ENCODE measurements at places on chromosomes 1 and 21.

DNA sequence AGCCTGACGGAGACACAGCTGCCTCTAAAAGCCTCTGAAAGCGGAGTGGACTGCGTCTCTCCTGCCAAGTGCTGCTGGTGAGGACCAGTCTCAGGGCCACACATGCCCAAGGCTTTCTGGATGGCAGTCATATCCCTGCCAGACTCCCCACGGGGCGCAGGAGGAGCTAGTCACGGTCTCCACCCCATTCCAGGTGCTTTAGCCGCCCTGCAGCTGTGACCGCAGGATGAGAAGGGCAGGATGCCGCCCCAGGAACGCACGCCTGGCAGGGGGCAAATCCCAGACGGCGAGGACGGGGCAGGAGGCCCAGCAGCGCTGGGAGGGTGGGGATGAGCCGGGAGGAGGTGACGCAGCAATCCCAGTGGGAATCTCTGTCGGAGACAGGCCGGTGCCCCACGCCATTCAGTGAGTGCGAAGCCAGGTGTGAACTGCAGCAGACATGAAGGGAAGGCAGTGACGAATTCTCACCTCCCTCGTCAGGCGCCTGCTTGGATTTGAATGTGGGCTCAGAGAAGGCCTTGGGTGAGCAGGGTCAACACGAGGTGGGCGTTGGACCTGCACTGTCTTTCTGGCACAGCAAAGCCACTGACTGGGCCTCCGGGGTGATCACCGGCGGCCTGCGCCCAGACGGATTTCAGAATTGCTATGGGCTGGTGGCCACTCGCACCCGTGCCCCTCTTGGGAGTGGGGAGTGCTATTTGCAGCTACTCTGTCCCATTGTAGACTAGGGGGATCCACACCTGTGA is 38.5 kb upstream of the SLC19A1 start:
- DNase-seq: no peak

- DNase-seq: no peak
These were observed 85.0 kb downstream of the RGS21 start for GRCh38 chr1:192401825-192402224.

- DNase-seq: no peak
These were observed 28.1 kb downstream of the ARHGEF10L start for GRCh38 chr1:17567582-17567981.

DNA sequence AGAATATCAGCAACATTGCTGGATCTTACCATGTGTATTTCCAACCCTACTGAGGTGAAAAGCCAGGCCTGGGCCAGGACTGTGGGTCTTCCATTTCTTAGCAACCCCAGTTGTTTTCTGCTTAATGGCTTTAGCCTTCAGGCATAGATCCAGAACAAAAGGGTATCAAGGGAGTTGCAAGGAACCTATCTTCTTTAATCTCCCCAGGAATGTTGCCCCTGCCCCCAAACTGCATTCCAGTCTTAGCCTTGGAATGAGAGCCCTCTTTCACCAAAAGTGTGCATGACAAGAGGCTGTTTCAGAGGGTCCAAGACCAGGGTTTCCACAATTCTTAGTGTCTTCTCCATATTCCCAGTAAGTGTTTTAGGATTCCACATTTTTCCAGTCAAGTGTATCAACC is 87.9 kb upstream of the SOX13 start:
- DNase-seq: no peak

DNA sequence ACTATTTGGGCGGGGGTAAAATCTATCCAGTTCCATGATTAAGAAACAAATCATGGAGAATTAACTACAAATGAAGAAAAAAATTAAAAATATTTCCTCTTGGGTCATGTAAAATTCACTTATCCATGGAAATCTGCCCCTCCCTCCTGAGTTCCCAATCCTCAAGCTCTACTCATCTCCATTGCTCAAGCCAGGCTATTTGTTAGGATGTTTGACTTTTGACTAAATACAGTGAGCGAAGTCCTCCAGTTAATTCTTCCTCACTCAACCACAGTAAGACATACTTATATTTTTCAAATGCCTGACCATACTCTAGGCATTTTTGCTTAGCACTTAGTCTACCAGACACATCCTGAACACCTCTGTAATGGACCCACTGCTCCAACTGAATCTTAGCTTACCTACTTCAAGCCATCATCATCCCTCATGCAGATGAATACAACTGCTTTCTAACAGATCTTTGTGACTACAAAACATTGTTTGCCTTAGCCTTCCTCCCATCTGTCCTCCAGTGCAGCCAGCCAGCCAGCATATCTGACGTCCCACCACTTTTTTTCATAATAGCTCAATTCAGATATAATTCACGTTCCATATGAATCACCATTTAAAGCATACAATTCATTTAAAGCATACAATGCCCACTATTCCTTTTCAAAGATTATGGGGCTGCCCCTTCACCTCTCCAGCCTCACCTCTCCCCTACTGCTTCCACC is 154.2 kb downstream of the RERE start:
- no peak for DNase-seq

DNA sequence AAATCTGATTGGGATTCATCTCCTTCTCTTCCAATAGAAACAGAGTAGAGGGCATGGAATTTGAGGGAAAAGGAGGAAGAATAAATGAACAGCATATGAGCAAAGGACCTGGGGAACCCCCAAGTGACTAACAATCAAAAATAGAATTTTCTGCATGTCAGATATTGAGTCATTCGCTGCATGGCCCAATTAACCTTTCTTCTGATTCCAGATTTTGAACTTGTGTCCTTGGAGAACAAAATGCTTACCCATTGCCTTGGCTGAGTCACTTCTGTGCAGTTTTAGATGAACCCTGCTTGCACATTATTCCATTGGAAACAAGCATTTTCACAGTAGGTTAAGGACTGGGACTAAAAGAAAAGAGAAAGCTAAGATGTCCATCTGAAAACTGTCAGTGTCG is 390.5 kb downstream of the ST6GALNAC3 start:
- DNase-seq: no peak

GRCh38 chr1:99685516-99686180 is 39.7 kb downstream of the PALMD start:
- no peak for DNase-seq

DNA sequence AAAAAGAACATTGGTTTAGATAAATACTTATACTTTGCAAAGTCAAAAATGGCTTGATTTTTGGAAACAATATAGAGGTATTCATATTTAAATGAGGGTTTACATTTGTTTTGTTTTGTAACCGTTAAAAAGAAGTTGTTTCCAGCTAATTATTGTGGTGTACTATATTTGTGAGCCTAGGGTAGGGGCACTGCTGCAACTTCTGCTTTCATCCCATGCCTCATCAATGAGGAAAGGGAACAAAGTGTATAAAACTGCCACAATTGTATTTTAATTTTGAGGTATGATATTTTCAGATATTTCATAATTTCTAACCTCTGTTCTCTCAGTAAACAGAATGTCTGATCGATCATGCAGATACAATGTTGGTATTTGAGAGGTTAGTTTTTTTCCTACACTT is 65.3 kb upstream of the SAMD13 start:
- DNase-seq: no peak

GRCh38 chr21:23522751-23523150 is 2084.5 kb downstream of the MRPL39 start:
- DNase-seq: no peak
